AML-193 (cell line): ENCODE measurements at places on chromosomes 12 and 14.
A peak's percentile ranks its signal among the peaks of the same experiment; 100 is the strongest.

GRCh38 chr14:53683229-53683628 is 273.4 kb downstream of the BMP4 start:
- DNase-seq, result no peak

DNA sequence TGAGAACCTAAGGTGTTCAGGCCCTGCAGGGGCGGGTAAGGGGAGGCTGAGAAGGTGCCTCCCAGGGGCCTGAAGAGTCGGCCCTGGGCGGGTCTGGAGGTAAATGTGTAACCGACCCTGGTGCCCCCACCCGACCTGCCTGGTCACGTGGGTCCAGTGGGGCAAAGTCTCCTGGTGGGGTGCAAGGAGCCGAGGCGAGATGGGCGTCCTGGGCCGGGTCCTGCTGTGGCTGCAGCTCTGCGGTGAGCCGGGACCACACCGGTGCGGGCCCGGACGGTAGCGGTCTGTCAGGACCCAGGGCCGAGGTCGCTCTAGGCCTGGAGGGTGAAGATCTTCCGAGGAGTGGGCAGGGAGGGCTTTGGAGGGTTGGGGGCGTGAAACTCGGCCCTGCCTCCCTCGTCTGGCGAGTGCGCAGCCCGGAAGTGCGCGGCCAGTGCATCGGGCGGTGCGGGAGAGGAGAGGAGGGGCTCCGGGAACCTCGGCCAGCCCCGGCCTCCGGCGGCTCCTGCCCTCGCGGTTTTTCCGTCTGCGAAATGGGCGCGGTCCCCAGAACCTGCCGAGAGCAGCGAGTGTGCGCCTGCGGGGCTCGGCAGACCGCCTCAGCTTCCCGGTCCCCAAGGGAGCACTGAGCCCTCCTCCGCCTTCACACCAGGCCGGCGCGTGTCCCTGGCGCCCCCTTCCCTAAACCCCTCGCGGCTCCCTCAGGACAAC is at the start of gene AMN:
Gene AMN (plus strand): TSS at position 174 of the 711 bp plus-strand sequence. CDS start 26 bp downstream, at position 200.
- DNase-seq, result no peak

GRCh38 chr14:50357753-50358395 is 38.8 kb downstream of the CDKL1 start:
- no peak for DNase-seq

GRCh38 chr14:53792909-53793308 is 163.7 kb downstream of the BMP4 start:
- no peak for DNase-seq

DNA sequence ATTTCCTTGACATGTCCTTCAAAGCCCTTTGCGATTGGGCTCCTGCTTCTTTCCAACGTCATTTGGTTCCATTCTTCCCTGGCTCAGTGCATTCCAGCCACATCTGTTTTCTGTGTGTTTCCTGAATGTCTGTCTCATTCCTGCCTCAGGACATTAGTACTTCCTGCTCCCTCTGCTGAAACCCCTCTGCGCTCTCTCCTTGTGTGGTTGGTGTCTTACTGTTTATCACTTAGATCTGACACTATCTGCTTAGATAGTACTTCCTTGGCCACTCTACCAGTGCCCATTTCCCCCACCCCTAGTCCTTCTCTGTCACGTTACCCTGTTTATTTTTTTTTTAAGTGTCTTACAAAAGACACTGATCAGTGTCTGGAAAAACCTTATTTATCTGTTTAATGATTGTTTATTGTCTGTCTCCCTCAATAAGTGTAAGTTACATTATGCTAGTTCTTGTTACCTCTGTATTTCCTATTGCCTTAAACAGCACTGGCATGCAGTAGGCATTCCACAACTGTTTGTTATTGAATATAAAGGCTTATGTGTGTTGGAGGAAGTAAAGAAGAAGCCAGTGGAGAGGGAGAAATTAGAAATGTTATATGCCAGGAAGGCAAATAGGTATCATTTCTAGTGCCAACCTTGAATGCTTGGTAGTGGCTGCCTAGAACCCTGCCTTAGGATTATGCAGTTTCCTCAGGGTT is 21.5 kb downstream of the DYRK2 start:
- DNase-seq, result no peak

- no peak for DNase-seq
Measured at GRCh38 chr12:32107359-32108267, 966 bp downstream of the BICD1 start.

- no peak for DNase-seq
Measured at GRCh38 chr14:58863661-58864345, 226.0 kb downstream of the DACT1 start.

- no peak for DNase-seq
Measured at GRCh38 chr12:34399631-34400410, 377.5 kb downstream of the ALG10 start.

DNA sequence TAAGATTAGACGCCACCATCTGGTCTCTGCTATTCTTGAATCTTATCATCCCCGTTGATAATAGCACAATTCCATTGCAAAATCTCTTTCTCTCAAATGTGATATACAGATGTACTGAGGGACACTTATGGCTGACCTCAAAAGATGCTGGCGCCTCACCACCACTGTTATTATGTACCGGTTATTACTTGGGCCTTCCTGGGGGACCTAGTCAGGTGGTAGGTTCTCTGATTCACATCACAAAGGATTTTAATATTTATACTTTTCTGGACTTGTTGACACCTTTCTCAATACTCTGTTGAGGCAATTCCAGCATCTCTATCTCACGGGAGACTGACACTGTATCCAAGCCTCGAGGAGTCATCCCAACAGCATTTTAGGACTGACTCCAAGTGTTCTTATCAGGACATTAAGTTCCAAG is 21.3 kb upstream of the FAM234B start:
- DNase-seq, result no peak

DNA sequence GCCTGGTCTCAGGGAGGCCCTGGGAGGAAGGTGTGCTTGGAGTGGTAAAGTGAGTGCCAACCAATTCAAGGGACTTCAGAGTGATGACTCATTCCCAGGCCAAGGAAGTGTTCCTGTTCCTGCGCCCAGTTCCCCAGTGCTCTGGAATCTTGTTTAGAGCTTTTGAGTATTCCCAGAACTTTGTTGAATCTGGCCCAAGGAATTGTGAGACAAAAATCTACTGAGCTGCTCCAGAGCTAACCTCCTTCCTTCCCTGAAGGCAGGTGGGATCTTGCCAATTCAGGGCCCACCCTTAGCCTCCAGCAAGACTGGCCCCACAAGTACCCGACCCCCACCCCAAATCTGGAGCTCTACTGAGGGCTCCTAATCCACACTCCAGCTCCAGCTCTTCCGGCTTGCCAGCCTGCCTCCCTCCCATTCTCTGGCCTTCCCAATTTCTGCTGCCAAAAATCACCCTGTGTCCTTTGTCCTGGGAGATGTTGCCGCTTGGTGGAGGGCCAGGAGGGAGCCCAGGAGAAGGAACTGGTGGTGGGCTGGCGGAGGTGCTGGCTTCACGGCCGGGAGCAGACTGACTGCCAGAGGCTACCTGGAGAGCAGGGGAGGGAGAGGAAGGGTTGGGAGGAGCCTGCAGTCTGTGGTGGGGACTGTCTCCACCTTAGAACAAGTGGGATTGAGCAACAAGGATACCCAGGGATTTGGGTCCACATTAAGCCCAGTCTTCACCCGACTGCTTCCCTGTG is 2.0 kb upstream of the ATN1 start:
- DNase-seq, result no peak

GRCh38 chr12:25023808-25024207 is 74.9 kb upstream of the BCAT1 start:
- no peak for DNase-seq

DNA sequence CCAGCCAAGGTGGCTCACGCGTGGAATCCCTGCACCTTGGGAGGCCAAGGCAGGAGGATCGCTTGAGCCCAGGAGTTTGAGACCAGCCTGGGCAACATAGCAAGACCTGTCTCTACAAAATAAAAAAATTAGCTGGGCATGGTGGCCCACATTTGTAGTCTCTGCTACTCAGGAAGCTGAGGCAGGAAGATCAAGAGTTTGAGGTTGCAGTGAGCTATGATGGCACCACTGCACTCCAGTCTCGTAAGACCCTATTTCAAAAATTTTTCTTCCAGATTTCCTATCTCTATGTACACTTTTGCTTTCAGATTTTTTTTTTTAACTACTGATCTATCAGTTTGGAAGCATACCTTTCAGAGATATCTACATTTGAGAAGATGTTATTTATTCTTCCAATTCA is 15.3 kb downstream of the SNX6 start:
- no peak for DNase-seq

DNA sequence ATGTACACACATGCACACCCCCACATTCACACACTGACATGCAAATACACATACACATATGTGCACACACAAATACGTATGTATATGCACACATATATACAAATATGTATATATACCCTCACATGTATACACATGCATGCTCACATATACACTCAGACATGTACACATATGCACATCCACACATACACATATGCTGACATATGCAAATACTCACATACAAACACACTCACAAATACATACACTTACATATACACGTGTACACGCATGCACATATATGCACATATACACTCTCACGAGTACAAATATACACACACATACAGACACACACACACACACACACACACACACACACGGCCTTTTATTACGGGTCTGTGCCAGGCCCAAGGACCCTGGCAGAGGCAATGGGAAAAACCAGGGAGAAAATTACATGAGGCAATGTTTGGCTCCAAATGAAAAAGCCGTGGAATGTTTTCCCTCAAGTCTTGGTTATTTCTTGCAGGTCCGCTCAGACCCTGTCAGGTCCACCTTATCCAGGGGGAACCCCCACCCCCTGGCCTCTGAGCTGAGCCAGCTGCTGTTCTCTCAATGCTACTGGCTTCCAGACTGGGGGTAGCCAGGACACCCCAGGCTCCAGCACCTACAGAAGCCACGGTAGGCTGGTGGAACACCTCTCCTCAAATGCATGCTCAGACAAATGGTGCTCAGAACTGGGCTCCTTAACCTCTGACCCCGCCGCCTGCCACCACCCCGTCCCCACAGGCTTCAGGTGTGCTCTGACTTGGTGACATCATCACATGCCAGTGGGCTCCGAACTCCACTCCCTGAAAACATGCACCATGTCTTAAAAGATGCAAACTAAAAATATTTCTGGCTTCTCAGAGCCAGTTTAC is 54.7 kb downstream of the BCL11B start:
- DNase-seq, result no peak

- no peak for DNase-seq
Measured at GRCh38 chr14:50452296-50452695, 55.6 kb upstream of the CDKL1 start.

DNA sequence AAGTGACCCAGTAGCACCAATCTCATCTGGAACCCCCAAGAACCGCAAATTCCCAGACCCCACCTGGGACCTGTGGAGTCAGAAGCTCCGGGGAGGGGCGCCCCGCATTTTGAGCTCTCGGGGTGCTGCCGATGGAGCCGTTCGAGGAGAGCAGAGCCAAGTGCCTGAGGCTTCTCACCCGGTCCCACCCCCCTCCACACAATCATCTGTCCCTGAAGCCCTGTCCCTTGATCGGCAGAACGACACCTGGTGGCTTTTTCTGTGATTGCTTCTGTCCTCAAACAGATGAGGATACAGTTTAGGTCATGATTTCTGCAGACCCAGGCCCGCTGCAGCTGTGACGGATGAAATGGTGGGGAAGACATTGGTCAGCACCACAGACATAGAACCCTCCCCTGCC is 74.7 kb downstream of the NOC4L start:
- peak; percentile 32 for DNase-seq

- no peak for DNase-seq
Measured at GRCh38 chr12:47980197-47980596, 16.8 kb downstream of the TMEM106C start.

- peak; percentile 61 for DNase-seq
Measured at GRCh38 chr12:6278439-6279255, 31.8 kb upstream of the PLEKHG6 start.

GRCh38 chr12:13725049-13725448 is 256.4 kb downstream of the GRIN2B start:
- no peak for DNase-seq

GRCh38 chr12:3110578-3110977 is 33.4 kb downstream of the TSPAN9 start:
- DNase-seq, result no peak

GRCh38 chr12:89075880-89076540 is 276.3 kb downstream of the DUSP6 start:
- no peak for DNase-seq

DNA sequence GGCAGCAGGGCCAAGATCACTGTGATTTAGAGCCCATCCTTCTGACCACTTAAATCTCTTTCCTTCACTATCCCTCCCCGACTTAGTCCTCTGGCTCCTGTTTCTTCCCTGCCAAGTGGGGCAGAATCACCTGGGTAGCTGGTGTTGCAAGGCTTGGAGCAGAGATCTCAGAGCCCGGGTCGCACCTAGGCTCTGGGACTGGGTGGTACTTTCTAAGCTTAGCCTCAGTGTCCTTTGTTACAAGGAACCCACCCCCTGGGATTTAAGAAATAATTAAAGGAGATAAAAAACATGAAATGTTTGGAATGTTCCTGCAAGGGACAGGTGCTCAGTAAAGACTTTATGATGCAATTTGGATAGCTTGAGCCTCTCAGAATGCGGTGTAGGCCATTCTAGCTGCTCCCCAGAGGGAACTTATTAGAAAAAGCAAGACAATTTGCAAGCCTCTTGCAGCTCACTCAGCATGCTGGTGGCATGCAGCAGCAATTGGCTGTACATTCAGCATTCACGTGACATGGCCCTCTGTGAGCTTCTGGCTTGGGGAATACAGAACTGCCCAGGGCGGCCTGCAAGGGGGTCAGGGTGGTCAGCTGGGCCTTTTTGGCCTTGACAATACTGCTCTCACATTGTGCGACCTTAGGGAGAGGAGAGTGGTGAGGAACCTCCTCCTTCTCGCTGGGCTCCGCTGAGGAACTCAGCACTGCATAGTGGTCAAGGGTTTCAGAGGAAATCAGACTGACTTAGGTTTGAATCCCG is 16.8 kb downstream of the C14orf132 start:
- DNase-seq, result no peak

DNA sequence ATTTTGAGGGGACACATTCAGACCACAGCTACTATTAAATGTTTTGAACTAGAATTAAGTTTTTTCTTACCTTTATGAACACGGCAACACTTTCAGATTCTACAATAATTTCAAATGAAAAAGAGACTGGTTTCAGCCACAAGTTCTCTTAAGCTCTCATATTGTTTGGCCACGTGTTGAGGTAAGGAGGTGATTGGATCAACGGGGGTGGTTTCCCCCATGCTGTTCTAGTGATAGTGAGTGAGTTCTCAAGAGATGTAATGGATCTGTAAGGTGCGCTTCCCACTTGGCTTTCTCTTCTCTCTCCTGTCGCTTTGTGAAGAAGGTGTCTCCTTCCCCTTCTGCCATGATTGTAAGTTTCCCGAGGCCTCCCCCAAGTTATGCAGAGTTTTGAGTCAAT is 48.9 kb upstream of the DYRK2 start:
- no peak for DNase-seq

GRCh38 chr14:31692376-31692781 is 131.2 kb downstream of the NUBPL start:
- no peak for DNase-seq

DNA sequence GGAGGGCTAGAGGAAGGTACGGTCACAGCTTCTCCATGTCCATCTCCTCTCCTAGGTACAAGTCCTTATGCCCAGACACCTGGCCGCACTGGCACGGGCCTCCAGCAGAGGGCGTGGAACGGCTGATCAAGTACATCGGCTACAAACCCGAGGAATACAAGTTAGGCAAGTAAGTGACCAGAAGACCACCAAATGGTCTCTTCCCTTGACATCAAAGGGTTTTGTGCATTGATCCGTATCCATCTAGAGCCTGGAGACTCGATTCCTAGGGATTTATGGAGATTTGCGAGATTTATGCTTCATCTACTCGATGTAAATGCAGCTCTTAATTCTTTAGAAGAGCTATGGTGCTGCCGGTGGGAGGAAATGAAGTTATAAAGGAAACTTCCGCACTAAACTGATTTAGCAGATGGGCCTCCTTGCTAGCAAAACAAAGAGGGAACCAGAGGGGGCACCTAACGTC is 44.2 kb downstream of the KCTD10 start:
- peak; percentile 16 for DNase-seq

- DNase-seq, result no peak
Measured at GRCh38 chr14:61186341-61187195, 94.6 kb downstream of the TMEM30B start.
